ENCODE measurements at places on chromosomes 3 and 15.
A peak's percentile ranks its signal among the peaks of the same experiment; 100 is the strongest.

GRCh38 chr3:191774485-191774884 lies 313.5 kb downstream of the PYDC2 start:
- no peak for DNase-seq

- DNase-seq = no peak
Measured at GRCh38 chr15:81500081-81500480, 126.1 kb upstream of the TMC3 start.

DNA sequence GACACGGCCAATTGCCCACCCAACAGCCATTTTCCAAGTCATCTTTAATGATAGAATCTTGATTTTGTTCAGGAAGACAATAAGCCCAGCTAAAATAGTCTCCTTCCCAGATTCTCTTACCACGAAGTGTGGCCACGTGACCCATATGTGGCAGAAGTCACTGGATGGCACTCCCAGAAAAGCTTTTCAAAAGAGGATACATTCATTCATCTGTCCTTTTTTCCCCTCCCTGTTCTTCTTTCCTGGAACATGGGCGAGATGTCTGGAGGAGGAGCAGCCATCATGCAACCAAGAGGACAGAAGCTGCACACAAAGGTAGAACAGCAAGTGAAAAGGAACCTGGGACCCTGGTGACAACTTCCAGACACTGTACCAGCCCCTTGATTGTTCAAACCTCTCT lies 174.7 kb downstream of the UACA start:
- no peak for DNase-seq

DNA sequence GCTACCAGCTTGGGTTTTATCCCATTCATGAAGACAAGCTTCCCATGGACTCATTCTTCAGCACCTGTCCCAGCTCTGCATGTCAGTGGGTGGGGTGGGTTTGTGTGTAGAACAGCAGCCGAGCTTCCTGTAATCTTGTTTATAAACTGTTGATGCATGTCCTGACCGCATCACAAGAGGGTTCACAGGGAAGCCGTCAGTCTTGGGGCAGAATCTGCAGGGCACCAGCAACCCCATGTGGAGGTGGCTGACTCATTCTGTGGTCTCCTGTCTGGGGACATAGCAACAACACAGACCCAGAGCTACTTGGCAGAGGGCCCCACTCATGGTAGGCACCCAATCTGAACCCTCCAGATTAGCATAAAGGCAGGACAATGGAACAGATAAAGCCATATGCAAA lies 35.6 kb downstream of the DAPK2 start:
- peak; percentile 76 for DNase-seq
